Neural crest cell (in vitro differentiated cells): ENCODE measurements at places on chromosomes 16 and 17. TPM values are rescaled to one million over a fixed set of nuclear protein-coding genes. Genes with fewer than 3 reads are reported as not detected.

GRCh38 chr17:41073676-41074075 is 8.0 kb upstream of the KRTAP2-4 start:
- DNase-seq: no peak

Gene KRT26
- total RNA-seq: not detected in 2 replicates

Gene KCNH4
- total RNA-seq: 0.05 and 0.14 TPM in 2 replicates

Gene TEX19
- 0.20 and 0.23 TPM in 2 replicates for total RNA-seq

Gene FNDC8
- total RNA-seq: not detected in 2 replicates

DNA sequence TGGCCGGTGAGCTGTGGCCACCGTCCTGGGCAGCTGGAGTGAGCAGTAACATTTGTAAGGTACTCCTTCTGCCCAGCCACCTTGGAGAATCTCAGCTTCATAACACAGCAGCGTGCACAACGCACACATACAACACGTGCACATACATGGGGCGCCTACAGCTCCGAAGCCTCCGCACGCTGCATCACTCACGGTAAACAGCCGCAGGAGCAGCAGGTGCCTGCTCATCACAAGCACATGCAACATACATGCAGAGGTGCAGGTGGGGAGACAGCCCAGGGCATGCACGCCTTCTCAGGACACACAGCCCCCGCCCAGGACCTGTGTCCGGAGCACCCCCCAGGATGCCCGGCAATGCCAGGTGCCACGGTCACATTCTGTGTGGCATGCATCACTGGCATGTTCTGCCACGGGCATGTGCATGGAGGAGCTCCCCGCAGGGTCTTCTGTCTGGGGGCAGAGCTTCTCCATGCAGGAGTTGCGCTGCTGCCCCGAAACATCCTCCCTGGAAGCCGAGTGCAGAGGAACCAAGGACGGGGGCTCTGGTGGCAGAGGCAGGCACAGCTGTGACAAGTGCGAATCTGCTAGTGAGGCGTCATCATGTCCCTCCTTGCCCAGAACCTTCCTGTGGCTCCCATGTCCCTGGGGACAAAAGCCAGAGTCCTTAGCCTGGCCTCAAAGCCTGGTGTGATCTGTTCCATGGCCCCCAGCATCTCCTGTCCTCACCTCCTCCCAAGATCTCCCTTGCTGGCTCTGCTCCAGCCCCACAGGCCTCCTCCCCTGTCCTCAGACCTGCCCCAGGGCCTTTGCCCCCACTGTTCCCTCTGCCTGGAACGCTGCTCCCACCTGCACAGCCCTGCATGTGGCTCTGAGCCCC is 184.0 kb upstream of the GSE1 start:
- DNase-seq: no peak

DNA sequence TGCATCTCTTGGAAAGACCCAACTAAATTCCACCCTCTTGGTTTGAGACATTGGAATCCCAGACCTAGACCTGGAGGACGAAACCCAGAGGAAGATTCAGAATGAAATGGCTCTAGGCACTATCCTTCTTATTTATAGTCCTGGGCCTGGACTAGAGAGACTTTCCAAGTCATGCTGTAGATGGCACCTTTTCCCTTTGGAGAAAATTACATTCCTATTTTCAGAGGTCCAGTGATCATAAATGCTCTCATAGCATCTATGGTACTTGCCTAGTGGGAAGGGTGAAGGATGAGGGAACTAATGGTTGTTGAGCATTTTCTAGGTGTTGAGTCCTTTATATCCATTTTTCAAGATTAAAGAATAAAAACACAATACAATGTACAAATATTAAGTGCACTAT is 37.1 kb downstream of the SPACA3 start:
- no peak for DNase-seq
